ENCODE measurements at places on chromosomes 1 and 21.

GRCh38 chr1:147062956-147063355, 109.3 kb downstream of the PRKAB2 start:
- DNase-seq = no peak

DNA sequence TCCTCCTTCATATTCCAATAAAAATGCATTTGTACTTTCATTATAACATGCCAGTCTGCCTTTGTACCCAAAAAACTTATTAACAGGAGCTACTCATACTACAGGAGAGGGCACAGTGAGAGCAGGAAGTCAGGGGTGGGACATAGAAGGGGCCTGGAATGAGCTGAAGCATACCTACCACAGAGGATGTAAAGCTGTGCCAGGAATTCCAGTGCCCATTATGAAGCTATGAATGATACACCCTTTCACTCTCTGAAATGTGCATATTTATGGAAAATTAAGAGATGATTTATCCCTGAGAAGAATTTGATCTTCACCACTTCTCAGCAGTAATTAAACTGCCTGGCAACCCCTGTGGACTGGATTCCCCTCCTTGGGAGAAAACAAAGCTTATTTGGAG, 65.8 kb downstream of the ATP5PO start:
- no peak for DNase-seq

- no peak for DNase-seq
Observed at GRCh38 chr1:1910651-1911331, 4.3 kb upstream of the CALML6 start.

DNA sequence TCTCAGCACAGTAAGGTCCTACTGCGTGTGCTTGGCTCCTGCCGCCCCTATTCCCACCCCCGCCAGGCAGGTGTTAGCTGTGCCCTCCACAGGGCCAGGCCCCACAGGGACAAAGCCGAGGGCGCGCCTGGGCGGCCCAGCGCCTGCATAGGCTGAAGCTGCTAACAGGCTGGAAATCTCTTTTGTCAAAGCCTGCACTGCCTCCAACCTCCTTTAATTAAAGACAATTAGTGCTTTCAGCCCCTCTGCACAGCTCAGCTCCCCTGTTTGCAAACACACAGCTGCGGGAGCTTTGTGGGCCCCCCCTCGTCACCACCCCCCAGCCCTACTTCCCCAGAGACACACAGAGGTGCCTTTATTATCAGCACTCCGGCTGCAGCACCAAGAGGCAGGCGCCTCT, 95.9 kb downstream of the EPHB2 start:
- DNase-seq = no peak

- DNase-seq = no peak
Observed at GRCh38 chr1:1907098-1907736, 7.8 kb upstream of the CALML6 start.

DNA sequence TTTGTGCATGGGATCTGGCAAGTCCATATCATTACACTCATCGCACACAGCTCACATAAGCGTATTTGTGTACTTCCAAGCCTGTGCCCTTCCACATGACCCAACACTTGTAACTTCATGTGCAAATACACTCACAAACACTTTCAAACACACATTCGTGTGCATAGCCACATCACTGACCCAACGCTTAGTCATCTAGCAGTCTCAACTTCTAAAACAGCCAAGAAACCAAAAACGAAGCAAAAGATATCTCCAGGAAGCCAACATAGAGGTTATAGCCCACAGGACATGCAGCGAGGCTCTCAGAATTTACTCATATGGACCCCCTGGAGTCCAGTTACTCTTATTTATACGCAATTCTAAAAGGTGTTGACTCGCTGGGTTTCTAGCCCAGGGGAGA, 10.9 kb upstream of the GOLT1A start:
- no peak for DNase-seq

- DNase-seq = peak; percentile 69
Observed at GRCh38 chr1:53246261-53247134, 8.2 kb upstream of the MAGOH start.

GRCh38 chr1:30812076-30812475, 54.5 kb upstream of the LAPTM5 start:
- no peak for DNase-seq

DNA sequence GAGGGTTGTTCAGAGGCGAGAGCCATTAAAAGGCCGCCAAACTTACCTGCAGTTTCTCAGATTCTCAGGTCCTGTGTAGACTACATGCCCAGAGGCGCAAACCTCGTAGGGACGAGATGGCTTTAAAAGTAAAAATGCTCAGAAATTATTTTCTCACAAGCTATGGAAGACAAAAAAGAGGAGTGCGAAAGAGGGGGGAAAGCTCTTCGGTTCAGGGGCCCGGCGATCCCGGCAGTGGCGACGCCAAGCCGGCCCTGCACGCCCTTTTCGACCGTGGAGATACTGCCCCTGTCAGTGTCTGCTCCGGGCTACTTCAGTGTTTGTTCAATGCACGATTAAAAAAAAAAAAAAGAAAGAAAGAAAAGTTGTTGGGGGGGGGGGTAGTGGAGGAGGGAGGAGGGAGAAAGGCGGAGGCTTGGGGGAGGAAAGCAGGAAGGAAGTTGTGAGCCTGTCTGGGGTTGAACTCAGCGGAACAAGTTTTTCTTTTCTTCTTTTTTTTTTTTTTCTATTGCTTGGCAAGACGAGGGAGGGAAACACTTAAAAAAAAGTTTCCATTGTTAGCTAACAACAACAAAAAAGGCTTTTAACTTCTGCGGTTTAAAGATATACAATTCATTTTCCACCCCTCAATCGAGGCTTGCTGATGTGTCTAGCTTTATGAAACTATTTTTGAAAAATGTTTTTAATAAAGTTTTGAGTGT, at the start of gene ITPKB:
Gene ITPKB, minus strand, starts transcription at position 288 of the 701 bp plus-strand sequence. CDS start 1,824 bp downstream, outside the sequence.
- DNase-seq = peak; percentile 60

DNA sequence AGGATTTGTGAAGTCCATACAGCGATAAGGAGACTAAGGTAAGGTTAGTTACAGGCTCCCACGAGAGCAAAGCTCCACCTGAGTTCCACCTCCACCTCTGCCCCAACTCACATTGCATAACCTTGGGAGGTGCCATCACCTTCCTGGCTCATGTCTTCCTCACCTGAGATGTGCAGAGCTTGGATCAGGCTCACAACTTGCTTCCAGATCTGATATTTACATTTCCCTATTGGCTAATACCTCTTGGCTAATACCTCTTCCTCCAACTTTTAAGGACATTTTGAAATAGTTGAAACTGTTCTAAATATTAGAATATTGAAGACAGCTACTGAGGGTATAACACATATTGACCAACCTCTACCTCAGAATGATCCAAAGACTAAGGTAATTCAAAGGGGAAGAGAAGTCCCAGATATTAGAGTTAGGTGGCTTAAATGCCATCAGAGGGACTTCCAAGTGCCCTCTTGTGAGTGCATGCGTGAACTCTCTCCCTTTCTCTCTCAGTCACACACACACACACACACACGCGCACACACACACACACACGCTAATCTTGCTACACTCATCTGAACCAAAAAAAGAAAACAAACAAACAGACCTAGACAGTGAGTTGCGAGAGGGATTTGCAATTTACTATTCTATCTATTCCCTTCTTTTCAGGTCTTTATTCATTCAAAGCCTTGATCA, 134.3 kb downstream of the PLPP3 start:
- DNase-seq = no peak

- DNase-seq = no peak
Observed at GRCh38 chr1:2396059-2396458, 4.4 kb downstream of the RER1 start.

DNA sequence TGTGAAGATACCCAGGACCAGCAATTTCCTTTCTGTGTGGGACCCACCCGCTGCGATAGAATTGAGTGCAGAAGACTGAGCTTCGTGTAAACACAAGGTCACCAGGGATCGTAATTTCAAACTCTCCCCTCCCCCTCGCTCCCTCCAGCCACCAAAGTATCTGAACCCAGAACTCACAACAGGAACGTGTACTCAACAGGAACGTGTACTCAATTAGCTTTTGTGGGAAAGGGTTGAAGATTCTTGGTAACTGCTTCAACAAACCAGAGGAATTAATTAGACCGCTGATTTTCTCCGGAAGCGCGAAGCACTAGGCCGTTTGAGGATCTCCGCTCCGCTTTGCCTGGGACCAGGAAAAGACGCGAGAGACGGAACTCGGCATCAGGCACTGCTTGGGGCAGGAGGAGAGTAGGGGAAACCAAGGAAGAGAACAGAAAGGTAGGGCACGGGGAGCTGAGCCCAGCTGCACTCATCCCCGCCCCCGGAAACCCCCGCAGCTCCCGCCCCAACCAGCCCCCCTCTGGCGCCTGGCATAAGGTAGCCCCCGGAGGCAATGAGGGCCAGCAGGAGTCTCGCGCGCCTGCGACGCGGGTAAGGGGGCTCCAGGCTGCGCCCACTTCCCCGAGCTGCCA, 453 bp downstream of the DRAM2 start:
- peak; percentile 61 for DNase-seq

GRCh38 chr1:224432146-224432545, 2.5 kb downstream of the WDR26 start:
- no peak for DNase-seq

DNA sequence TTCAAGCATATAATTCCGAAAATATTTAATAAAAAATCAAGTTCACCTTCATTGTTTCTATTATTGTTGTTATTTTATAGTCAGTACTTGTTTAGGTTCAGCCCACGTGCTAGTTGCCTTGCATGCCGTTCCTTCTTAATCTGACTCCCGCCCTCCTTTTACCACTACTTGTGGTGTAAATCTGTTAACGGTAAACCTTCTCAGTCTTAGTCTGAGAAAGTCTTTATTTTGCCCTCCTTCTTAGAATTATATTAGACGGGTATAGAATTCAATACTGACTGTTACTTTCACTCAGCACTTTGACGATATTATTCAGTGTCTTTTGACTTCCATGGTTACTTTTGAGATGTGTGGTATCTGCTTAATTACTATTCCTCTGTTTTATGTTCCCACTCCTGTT, 104.8 kb downstream of the RGL1 start:
- no peak for DNase-seq

DNA sequence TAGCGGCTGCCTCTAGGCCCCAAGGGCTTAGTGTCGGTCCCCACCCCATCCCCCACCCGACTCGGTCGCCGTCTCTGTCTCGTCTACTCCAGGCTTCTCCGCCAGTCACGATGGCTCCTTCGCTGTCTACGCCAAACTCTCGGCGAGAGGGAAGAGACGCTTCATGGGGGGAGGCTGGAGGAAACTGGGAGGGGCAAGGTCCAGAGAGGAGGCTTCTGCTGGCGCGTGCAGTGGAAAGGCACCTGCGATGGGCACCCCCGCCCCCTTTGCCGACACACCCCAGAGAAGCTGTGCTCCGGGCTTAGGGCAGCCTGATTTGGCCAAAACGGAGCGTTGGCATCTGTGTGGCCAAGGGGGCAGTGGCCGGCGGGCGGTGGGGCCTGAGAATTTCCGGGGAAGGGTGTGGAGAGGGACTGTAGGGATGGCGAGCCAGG, 1.2 kb upstream of the CSMD2 start:
- peak; percentile 17 for DNase-seq

DNA sequence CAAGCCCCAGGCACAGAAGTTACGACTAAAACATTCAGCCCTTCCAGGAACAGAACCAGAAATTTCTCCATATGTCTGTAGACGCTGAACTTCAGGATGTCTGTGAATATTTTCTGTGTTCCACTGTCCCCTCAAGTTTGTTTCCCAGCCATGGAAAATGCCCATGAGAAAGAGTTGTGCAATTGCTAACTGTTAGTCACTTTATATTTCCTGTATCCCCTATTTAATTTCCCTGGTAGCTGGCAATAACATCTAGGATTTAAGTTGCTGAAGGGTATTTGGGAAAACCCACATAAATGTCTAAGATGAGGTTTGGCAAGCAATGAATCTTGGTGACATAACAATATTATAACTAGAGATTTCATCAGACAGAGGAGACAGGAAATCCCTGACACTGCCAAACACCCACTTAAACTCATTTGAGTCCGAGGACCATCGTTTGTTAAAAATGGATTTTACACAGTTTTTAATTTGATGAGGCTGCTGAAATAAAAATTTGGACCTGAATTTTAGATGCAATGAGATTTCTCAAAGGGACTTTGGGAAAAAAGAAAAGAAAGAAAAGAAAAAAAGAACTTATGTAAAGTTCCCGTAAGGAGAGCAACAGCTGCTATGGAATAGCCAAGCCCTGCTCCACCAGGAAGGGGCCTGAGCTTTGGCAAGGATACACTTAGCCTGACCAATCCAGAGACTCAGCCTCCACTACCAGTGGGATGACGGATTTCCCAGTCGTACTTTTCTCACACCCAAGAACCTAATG, 21.8 kb upstream of the ERRFI1 start:
- peak; percentile 36 for DNase-seq

DNA sequence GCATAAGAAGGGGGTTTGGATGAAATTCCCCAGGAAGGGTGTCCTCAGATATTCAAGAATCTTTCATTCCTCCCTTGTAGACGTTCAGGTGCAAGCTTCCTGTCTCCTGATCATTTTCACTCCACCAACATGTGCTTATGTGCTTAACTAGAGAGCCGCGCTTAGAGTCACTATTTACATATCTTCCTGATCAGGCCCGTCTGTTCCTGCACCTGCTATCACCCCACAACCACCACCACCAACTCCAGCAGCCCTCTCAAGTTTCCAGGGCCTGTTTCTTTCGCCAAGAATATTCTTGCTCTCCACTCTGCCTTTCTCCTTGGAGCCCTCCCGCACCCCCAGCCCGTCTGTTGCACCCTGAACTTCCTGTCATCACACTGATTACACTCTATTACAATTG, 113.4 kb downstream of the SPSB1 start:
- DNase-seq = no peak

- DNase-seq = no peak
Observed at GRCh38 chr1:31064111-31064717, 1.3 kb downstream of the PUM1 start.

GRCh38 chr1:192527950-192528349, 47.6 kb upstream of the RGS1 start:
- DNase-seq = no peak

GRCh38 chr1:173195596-173196088, 11.5 kb downstream of the TNFSF4 start:
- no peak for DNase-seq

- no peak for DNase-seq
Observed at GRCh38 chr1:89607156-89607555, 25.8 kb upstream of the LRRC8C start.

GRCh38 chr1:224673141-224673540, 57.0 kb downstream of the CNIH3 start:
- no peak for DNase-seq

DNA sequence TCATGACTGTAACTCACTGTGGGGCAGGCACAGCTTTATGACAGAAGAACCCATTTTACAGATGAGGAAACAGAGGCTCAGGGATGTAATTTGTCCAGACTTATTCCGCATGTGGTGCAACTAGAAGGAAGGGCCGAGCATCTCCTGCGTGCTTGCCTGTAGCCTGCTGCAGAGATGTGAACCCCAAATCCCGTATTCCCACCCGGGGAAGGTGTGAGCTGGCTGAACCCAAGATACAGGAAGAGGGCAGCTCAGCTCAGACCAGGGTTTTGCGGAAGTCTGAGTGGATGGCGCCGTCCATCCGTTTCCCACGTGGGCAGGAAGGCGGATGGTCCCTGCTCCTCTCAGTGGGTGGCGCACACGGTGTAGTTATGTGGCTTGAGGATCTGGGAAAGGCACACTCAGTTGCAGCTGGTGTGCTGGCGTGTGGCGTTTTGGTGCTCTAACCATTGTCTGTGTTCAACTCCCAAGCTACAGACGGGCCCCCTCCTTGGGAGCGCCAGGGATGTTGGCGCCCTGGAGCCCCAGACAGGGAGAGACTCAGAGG, 1.2 kb downstream of the CROCC start:
- no peak for DNase-seq
